GM19239 (cell line): ENCODE measurements at places on chromosomes 16 and 17.

DNA sequence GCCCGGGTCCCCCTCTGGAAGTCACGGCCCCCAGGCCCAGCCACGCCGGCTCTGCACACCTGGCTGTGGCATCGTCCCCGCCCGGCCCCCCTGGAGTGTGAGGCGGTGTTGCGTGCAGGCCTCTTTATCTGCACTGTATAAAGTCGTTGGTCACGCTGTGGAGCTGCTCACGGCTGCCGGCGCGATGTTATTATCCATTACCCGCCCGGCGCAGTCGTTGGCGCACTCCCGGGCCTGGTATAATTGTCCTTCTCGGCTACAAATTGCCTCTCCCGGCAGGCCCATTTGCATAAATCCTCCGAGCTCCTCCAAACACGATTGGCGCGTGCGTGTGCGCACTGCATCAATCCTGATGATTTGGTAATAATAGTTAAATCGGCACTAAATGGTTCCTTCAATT is 57.8 kb downstream of the BAHCC1 start:
- no peak for DNase-seq

GRCh38 chr17:82332669-82333278 is 792 bp downstream of the SECTM1 start:
- no peak for DNase-seq

DNA sequence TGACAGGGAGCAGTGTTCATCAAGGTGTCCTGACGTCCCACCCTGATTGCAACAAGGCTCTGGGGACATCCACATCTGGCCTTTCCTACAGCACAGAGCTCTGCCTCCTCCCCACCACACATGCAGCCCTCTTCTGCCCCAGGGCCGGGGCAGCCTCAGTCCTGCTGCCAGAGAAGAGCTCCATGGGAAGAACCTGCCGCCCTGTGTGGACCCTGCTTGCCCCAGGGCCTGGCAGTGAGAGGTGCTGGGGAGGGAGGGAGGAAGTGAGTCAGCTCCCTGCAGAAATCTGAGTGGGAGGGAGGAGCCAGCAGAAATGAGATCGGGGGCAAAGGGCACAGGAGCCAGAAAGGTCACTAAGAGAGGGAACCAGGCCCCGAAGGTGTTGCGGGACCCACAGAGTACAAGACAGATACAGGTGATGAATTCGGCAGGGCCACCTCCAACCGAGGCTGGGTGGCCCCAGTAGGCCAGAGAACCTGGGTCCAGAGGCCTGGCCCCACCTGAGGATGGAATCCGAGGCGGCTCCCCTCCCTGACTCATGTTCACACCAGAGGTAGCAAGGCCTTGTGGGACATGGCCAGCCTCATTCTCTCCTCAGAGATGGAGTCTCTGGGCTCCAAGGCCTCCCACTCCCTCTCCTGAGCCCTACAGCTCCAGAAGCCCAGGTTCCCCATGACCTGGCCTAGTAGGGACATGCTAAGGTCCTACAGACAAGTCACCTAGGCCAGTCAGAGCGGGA is 24.8 kb downstream of the MYO18A start:
- DNase-seq, result no peak

DNA sequence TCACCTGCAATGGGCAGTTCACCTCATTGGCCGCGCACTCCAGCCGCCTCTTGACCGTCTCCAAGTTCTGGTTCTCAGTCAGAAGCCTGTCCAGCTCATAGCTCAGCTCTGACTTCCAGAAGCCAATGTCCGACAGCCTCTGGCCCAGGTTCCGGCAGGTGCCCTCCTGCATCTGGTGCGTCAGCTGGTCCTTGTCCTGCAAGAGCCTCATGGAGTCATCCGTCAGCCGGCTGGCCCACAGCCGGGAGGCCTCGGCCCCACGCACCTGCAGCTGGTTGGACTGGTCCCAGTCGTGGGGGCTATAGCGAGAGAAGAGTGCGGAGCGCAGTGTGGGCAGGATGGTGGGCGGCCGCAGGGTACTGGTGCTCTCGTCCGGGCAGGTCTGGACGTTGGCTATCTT is 424 bp downstream of the TEKT5 start:
- DNase-seq, result no peak

DNA sequence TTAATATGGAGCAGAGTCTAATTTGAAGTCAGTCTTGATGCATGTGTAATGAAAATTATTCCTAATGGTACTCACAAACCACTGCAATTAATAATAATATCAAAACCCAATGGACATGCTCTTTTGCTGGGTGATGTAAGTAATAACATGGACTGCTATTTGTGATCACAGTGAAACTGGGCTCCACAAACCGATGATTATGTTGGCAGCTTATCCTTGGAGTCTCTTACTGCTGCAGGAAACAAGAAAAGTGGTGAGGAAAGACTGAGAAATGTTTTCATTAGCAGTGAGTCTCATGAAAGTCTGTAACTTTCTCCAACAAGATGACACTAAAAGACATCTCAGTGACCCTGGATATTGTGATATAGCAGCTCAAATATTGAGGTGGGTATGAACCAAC is 45.2 kb downstream of the TMEM100 start:
- no peak for DNase-seq

GRCh38 chr17:76078860-76079534 is at the start of gene ZACN:
Gene ZACN (plus strand): TSS chr17:76079182. CDS start chr17:76079265, 83 bp downstream.
- DNase-seq, result no peak

DNA sequence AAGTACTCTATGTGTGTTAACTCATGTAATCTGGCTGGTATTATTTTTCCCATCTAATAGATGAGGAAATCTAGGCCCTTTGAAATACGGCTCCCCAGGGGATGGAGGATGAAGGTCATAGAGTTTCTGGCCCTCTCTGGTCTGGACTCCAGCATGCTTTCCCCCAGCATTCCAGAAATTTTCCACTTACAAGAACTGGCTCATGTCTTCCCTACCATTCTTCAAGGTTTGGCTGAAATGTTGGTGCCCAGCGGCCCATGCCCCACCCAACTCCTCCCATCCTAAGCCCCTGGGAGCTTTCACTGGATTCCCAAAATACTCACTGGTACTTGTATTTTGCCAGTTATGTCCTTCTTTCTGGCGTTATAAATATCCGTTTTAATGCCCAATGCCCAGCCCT is 237.5 kb upstream of the NLRP1 start:
- no peak for DNase-seq

- no peak for DNase-seq
These were observed 65.4 kb downstream of the CMIP start for GRCh38 chr16:81510016-81510415.

GRCh38 chr16:67668495-67669157 is 2.0 kb downstream of the C16orf86 start:
- no peak for DNase-seq

DNA sequence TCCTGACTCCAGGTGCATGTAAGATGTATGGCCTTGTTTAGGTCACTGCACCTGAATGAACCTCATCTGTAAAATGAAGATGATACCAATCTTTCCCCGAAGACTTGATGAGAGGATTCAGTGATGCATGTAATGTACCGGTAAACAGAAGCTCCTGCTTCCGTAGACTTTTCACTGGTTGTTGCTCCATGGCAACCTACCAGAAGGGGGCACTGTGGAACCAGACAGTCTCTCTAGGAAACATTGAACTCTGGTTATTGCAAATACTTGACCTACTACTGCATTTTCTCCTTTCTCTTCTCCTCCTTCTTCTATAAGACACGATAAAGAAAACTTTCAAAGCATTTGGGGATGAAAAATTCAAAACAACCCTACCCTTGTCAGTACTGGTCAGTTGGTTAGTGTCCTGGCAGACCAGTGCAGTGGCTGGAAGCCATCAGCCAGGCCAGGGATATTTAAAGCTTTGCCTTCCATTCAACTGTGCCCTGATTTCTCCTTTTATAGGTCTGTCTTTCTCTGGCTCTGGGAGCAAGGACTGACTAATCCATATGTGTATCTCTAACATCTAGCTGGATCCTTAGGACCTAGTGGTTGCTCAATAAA is 667.4 kb upstream of the SALL1 start:
- no peak for DNase-seq

- peak; percentile 46 for DNase-seq
These were observed 1.0 kb upstream of the CCNF start for GRCh38 chr16:2428051-2428783.
